ENCODE measurements at places on chromosomes 13 and 19.

DNA sequence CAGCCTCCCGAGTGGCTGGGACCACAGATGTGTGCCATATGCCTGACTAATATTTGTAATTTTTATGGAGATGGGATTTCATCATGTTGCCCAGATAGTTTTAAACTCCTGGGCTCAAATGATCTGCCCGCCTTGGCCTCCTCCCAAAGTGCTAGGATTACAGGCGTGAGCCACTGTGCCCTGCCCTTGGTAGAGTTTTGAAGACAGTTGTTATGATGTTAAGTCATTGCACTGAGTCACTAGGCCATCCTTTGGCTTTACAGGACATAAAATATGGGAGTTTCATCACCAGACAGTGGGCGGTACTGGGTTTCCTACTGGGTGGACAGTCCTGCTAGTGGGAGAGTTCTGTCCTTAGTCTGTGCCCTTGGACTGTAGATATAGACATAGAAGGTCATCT, 282.5 kb downstream of the ATP8A2 start:
- no peak for DNase-seq

GRCh38 chr13:103282571-103283450, 216.6 kb upstream of the SLC10A2 start:
- no peak for DNase-seq

- no peak for DNase-seq
Observed at GRCh38 chr19:30269638-30270037, 102.5 kb upstream of the ZNF536 start.

DNA sequence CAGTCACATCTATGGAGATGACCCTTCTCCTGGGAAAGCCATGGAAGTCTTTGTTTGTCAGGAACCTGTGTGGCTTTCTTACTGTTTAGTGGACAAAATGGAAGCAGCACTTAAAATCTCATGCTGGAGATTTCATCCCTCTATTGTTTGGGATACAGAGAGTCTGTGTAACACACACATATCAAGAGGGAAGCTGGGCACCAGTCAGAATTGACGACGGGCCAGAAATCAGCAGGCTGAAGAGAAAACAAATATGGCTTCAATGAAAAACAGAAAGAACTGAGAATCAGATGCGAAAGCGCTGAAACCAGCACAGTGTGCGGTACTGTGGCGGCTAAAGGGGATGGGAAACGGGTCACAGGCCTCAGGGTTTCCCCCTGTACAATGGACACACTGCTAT, 72.2 kb upstream of the WASF3 start:
- DNase-seq = no peak

DNA sequence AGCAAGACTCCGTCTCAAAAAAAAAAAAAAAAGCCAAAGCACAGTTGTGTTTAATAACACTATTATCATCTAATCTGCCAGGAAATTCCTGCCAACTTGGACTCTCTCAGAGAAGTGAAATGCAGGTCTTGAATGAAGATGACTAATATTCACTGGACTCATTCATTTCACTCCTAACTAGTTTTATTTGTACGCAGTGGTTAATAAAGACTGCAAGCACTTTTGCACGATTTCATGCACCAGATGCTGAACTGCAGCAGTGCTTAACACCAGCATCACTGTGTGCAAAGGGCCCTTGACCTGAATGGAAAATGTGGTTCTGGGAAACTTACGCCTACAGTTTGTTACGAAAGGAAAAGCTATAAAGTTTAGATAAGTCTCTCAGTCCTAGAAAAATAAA, 63.3 kb downstream of the DHRS12 start:
- no peak for DNase-seq
